B cell (primary cell): ENCODE measurements at places on chromosomes 5 and 9. TPM values are rescaled to one million over a fixed set of nuclear protein-coding genes. Genes with fewer than 3 reads are reported as not detected.

The DDX4 gene
- total RNA-seq: not detected in 2 replicates

The OSMR gene
- not detected in 2 replicates for total RNA-seq

The AFAP1L1 gene
- not detected in 2 replicates for total RNA-seq

- H3K27ac ChIP-seq: no peak overlapping the region
- no peaks in the 10 kb centered on the region for H3K27me3 ChIP-seq
- DNase-seq: no peak
- no peaks in the 10 kb centered on the region for H3K4me1 ChIP-seq
Observed at GRCh38 chr5:28249771-28250415, 1211.5 kb upstream of the CDH9 start.

DNA sequence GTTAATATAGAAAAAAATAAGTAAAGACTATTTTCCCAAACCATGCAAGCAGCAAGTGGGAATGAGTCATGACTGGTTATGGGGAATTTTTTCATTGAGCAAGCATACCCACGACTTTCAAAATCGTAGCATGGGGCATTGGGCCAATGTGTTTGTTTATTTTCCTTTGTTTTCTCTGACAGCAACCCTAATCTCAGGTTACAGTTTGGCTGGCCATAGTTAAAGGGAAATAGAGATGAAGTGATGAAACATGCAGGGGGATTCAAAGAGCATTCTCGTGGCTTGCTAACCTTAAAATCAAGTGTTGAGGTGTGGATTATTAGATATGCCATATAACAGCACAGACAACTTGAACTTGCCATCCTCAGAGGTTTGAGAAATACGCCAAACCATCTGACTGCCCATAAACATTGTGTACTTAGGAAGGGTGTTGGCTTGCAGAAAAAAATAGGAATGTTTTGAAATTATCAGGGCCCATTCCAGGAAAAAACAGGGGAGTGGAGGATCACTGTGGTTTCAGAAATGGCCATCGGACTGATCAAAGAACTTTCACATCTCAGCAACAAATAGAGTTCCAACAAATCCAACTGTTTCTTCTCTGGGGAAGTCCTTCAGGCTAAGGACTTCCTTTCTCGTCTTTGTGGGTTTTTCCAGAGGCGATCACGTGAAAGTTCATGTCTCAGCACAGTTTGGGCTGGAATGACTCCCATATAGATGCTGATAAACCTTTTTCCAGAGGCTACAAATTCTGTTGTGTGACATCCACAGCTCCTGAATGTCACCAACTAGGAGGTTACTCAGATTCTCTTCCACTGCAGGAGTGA, 259.1 kb downstream of the SYK start:
- H3K4me3 ChIP-seq: no peak overlapping the region
- no peak overlapping the region for H3K27ac ChIP-seq
- H3K36me3 ChIP-seq: no peaks in the 10 kb centered on the region
- DNase-seq: no peak
- H3K27me3 ChIP-seq: no peaks in the 10 kb centered on the region

GRCh38 chr5:68047035-68047434, 168.5 kb upstream of the PIK3R1 start:
- H3K27ac ChIP-seq: no peak overlapping the region
- no peak overlapping the region for H3K4me3 ChIP-seq
- no peaks in the 10 kb centered on the region for H3K36me3 ChIP-seq
